ENCODE measurements at places on chromosomes 7 and 10. TPM values are rescaled to one million over a fixed set of nuclear protein-coding genes. Genes with fewer than 3 reads are reported as not detected.

GRCh38 chr7:121202834-121203233 lies 126.0 kb upstream of the WNT16 start:
- DNase-seq = no peak

- DNase-seq = no peak
Measured at GRCh38 chr7:56083150-56083785, 9.5 kb downstream of the PHKG1 start.

DNA sequence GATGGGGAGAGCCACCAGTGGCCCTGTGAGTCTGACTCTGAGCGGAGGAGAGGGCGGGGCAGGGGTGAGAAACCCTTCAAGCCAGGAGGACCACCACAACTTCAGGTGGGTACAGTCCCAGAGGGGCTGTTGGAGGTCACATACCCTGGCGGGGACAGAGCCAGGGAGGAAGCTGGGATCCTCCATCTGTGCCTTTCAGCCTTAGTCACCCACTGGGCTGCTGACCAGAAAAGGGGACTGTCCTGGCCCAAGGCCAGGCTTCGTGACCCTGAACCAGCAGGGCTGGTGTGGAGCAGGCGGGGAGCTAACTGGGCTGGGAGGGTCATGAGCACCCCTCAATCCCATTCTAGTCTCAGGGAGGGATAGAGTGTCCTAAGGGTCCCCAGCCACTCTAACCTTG lies 1.5 kb upstream of the CALHM3 start:
- no peak for DNase-seq

- DNase-seq = no peak
Measured at GRCh38 chr10:60964257-60965235, 20.6 kb upstream of the RHOBTB1 start.

DNA sequence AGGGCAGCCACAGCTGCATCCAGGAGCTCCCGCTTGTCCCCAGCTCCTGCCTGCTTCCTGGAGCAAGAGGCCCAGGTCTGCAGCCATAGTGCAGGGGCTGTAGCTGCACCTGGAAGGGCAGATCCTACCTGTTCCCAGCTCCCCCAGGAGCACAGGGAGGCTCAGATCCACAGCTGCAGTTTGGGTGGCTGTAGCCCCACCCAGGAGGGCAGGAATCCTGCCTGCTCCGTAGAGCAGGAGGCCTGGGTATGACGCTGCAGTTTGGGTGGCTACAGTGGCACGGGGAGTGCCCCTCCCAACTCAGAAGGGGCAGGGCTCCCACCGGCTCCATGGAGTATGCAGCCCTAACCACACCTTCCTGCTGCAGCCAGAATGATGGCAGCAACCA lies 26.7 kb upstream of the CDCA7L start:
- no peak for DNase-seq

Gene LAMB1
- 406 TPM for total RNA-seq

GRCh38 chr10:79044846-79045245 lies 23.9 kb upstream of the ZMIZ1 start:
- DNase-seq = no peak

Measured in omental fat pad (tissue), 4 donors.